ENCODE measurements at places on chromosomes 3 and 15.

DNA sequence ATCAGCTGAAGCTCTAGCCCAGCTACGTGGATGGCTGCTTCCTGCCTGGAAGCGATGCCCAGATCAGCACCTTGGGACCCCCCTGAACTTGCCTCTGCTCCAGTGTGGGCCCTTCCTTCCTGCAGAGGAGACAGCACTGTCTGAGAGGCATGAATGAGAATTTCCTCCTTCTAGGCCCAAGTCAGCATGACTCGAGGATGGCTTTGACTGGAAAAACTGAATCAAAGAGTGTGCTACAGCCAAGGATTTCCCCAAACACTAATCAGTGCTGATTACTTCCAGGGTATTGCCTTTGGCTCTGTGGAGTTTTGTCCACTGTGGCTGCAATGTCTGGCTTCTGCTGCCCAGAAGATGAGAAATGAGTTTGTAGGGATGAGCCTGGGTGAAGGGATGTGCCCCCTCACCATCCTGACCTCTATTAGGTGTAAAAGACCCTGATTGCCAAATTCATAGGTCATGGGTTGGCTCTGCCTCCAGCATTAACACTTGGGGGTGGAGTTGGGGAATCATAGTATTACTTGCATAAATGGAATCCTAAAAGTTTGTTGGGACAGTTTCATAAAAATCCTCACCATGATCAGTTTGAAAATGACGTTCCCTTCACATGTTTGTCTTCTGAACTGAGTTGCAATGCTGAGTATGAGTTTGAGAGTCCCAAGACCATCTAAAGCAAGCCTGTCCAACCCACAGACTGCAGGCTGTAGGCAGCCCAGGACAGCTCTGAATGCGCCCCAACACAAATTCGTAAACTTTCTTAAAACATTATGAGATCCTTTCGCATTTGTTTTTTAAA, 36.7 kb downstream of the FLNB start:
- no peak for DNase-seq

- peak; percentile 39 for DNase-seq
These were observed 440 bp downstream of the PRTG start for GRCh38 chr15:55742498-55742926.

DNA sequence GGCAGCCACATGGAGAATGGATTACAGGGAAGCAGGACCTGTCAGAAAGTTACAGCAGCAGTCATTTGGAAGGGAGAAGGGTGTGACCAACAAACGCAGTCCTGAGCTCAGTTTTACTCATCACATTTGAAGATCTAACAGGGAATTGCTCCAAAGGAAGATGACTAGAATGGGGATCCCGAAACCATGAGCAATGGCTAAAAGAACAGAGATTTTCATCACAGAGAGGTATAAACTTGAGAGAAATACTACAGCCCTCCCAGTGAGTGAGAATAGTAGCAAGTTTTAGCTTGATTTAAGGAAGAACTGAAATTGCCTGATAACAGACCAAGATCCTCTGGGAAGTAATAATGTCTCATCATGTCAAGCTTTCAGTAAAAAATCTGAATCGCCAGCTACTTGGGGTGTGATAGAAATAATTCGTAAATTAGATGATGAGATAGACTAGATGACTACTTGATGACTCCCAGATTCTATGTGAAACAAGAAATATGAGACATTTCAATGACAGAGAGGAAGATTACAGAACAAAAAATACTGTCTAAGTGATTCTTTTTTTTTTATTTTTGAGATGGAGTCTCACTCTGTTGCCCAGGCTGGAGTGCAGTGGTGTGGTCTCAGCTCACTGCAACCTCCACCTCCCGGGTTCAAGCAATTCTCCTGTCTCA, 16.9 kb downstream of the CD47 start:
- no peak for DNase-seq

GRCh38 chr3:24192469-24193056, 247.5 kb downstream of the NR1D2 start:
- no peak for DNase-seq

DNA sequence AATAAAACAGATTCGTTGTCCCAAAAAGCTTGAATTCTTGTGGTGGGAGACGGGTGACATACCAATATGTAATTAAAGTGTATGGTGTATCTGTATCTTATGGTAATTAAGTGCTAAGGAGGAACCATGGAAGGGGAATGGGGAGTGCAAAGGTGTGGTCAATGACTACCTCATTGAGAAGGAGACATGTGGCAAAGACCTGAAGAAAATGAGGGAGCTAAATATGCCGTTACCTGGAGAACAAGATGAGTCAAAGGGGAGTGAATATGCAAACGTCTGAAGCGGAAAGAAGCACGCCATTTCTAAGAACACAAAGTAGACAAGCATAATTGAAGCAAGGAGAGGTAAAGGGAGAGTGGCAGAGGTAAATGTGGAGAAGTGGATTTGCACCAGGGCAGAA, 115.7 kb downstream of the SI start:
- no peak for DNase-seq

GRCh38 chr15:75659928-75660645, 12.4 kb downstream of the SNX33 start:
- DNase-seq = no peak

DNA sequence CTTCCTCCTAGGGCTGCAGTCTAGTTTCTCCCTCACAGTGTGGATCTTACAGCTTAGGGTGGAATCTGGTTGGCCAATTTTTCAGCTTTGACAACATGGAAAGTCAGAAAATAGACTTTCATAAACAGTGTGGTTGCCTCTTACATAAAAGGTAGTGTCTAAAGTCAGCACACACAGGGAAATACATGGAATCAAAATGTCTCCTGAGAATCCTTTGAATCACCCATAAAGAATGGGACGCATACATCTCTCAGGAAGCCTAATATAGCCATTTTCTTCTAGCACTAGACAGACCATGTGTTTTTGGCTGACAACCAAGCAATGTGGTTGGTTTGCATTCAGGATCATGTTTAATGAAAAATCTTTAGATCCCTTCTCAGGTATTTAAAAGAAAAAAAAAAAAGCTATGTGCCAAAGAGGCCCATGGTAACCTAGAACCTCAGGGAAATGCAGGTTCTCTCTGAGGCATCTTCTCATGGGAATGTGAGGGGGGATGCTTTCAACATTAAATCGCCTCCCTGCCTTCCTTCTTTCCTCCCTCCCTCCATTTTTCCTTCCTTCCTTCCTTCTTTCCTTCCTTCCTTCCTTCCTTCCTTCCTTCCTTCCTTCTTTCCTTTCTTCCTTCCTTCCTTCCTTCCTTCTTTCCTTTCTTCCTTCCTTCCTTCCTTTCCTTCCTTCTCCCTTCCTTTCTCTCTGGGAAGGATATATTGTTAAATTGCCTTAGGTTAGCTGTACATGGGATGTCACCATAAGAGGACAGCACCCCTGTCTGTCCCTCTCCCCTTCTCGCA, 34.3 kb upstream of the ZBTB38 start:
- DNase-seq = no peak

GRCh38 chr3:37346227-37347005, 172.0 kb upstream of the LRRFIP2 start:
- no peak for DNase-seq

- DNase-seq = no peak
These were observed 287.9 kb downstream of the NLGN1 start for GRCh38 chr3:173685456-173685855.

- no peak for DNase-seq
These were observed 44.1 kb downstream of the SENP2 start for GRCh38 chr3:185630182-185630622.

GRCh38 chr15:52796753-52797520, 6.8 kb upstream of the ONECUT1 start:
- DNase-seq = no peak

DNA sequence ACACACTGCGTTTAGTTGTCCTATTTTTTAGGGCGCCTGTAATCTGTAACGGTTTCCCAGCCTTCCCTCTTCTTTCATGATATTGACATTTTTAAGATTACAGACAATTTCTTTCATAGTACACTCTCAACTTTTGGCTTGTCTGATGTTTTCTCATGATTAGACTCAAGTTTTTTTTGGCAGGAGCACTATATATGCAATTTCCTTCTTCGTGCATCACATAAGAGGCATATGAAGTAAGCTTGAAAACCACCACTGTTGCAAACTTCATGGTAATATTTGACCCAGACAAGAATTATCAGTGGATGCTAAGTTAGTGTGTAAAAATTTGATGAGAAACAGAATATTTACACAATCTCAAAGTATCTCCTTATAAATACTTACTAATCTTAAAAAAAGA, 119.2 kb upstream of the CMC1 start:
- no peak for DNase-seq

DNA sequence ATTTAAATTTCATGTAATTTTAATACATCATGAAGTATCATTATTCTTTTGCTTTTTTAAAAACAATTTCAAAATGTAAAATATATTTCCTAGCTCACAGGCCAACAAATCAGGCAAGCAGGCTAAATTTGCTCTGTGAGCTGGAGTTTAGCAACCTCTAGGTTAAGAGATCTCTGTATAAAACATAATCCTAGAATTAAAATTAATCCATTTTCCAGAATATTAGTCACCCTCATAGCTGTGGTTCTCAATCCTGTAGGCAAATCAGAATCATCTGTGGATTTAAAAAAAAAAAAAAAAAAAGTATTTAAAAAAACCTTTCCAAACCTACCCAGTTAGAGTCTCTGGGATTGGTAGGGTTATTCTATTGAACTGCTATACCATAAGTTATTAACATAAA, 209.7 kb downstream of the MINAR1 start:
- no peak for DNase-seq

- DNase-seq = peak; percentile 53
These were observed 60.6 kb upstream of the STAC start for GRCh38 chr3:36319680-36320079.

DNA sequence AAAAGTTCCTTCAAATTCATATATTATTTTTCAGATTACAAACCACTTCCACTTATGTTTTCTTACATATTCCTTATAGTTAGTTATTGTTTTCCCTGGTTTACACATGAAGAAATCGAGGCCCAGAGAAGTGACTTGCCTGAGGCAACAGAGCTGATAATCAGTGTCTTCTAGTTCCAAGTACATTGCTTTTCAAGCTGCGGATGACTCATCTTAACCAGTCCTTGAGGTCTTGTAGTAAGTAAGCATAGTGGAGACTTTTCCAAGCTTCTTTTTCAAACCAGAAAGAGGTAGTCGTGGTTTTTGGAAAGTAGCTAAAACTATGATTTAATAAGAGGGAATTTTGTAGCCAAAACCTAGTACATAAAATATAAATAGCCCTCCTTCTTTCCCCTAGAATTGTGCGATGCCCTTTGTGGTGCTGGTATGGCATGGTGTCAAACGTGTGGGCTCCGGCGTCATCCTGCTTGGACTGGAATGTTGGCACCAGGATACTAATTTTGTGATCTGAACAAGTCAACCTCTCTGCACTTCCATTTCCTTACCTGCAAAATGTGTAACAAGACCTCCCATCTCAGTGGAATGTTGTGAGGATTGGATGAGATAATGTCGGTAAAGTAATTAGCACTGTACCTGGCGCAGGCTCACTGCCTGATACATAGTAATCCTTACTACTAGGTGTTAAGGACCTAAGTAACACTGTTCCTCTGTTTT, 19.0 kb upstream of the DLG1 start:
- peak; percentile 52 for DNase-seq

- DNase-seq = no peak
These were observed 21.7 kb upstream of the PLSCR1 start for GRCh38 chr3:146566138-146566537.

DNA sequence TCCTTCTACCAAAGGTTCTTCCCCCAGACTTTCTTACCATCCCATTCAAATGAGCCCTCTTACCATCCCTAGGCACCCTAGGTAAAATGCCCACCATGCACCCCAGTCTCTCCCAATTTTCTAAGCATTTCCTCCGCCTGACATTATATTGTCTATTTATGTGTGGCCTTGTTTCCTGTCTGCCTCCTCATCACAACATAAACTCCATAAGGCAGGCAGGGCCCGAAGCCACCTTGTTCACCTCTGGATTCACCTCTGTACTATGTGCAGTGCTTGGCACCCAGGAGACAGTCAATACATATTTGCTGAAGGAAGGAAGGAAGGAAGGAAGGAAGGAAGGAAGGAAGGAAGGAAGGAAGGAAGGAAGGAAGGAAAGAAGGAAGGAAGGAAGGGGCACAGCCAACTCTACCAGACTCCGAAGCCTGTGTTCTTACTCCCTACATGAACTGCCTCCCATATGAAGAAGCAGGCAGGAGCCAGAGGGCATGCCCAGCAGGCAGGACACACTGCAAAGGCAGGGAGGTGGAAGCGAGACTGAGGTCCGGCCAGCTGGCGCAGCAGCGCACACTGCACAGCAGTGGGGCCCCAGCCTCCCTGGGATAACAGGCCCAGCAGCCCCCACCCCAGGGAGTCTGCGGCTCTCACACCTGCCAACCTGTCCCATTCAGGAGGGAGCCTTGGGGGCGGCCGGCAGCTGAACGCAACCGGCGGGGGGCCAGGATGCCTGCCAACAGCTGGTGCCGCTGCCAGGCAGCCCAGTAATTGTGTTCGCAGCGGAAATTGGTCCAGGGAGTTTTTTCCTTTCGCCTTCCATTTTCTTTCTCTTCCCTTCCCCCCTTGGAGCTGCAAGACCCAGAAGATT, 106.0 kb upstream of the LINGO1 start:
- no peak for DNase-seq

GRCh38 chr3:124972457-124972856, 37.9 kb upstream of the MUC13 start:
- DNase-seq = no peak

GRCh38 chr3:155635056-155635455, 109.8 kb downstream of the PLCH1 start:
- no peak for DNase-seq

- DNase-seq = no peak
These were observed 19.1 kb upstream of the VILL start for GRCh38 chr3:37971467-37971866.

DNA sequence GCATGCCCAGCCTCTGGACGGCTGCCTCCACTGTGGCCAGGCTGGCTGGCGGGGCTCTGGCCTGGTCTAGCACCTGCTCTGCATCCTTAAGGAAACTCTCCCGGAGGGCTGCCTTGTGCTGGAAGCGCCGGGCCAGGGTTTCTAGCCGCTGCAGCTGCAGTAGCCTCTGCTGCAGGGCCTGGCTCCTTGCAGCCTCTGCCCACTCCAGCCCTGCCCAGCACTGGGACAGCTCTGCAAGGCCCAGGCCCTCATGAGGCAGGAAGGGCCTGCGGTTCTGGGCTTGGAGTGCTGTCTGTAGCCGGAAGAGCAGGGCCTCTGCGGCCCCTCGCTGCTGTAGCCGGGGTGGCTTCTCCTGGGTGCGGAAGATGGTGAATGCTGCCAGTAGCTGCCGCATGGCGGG, 8.0 kb downstream of the SPTBN5 start:
- DNase-seq = no peak

DNA sequence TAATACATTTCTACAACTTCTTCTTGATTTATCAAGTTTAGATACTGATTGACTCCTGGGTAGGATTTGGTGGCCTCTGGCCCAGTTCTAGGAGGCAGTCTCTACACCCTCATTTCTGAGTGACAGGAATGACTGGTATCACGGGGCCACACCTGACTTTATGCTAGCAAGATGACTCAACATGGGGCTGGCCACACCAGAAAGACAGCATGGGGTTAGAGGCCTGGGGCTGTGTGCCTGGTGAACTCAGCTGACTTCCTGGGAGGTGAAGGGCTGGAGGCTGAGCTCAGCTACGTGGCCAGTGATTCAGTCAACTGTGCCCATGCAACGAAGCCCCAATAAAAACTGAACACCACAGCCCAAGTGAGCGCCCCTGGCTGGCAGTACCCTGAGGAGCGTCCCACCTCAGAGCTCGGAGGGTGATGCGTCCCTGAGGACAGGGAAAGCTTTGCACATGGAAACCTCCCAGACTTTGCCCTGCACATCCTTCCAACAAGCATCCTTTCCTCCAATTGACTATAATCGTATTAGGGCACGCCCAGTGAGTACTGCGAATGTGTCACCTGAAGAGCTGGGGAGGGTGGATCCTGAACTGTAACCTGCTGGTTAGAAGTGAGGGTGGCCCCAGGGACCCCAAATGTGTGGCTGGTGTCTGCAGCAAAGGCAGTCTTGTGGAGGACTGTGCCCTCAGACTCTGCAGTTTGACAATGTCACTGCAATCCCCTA, 57.2 kb downstream of the NIPA2 start:
- peak; percentile 86 for DNase-seq
